ENCODE measurements at places on chromosomes 6 and 20.

DNA sequence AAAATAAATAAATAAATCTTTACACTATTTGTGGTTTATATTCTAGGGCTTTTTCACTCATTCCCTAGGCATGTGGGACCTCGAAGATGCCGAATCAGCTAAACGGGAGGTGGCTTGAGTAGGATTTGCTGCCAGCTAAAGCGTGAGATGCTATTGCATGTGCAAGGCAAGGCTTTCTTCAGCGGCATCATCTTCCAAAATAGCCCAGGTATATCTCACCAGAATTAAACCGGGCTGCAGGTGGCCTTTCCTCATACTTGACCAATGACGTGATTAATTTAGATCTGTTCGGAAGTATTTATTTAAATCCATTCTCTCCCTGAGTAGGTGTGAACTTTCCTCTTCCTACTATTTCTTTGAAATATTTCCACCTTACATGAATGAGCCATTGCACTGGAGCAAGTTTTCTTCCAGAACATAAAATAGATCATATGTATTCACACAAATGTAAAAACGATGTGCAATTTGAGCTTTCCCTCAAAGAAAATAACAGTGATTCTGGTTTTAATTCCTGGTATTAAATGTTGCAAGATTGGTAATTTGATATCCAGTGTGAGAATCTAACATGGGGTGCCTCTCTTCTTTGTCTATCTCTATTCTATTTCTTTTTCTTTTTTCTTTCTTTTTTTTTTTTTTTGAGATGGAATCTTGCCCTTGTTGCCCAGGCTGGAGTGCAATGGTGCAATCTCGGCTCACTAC, 24.3 kb upstream of the ZNF217 start:
- no peak for DNase-seq

- no peak for DNase-seq
Measured at GRCh38 chr6:42520786-42521607, 42.8 kb upstream of the UBR2 start.

- DNase-seq = no peak
Measured at GRCh38 chr6:130520801-130521200, 155.0 kb downstream of the TMEM200A start.

GRCh38 chr20:41173791-41174341, 36.5 kb downstream of the PLCG1 start:
- no peak for DNase-seq

DNA sequence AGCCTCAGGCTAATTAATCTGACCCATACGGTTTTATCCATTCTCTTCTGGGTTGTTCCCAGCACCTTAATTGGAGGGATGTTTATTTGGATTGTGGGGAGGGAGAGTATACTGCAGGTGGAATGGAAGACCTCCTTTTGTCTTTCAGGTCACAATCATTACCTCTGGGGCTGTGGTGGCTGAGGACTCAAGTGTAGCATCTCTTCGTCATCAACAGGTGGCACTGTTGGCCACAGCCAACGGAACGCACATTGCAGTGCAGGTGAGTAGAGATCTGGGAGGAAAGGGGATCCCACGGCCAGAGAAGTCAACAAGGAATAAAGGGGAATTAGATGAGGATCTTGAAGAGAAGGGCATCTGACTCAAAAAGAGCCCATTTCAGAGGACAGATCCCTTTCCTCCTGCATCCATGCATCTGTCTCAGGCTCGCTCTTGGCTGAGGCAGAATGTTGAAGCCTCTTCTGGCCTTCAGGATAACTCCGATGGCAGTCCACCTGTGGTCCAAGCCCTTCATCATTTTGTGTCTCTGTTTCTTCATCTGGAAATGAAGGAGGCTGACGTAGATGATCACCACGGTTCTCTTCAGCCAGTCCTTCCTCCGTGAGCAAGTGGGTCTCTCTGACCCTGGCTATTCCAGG, 3.2 kb upstream of the DEF6 start:
- no peak for DNase-seq

- no peak for DNase-seq
Measured at GRCh38 chr6:52227495-52227894, 16.8 kb downstream of the IL17F start.

GRCh38 chr6:112184951-112185350, 69.4 kb downstream of the LAMA4 start:
- no peak for DNase-seq

DNA sequence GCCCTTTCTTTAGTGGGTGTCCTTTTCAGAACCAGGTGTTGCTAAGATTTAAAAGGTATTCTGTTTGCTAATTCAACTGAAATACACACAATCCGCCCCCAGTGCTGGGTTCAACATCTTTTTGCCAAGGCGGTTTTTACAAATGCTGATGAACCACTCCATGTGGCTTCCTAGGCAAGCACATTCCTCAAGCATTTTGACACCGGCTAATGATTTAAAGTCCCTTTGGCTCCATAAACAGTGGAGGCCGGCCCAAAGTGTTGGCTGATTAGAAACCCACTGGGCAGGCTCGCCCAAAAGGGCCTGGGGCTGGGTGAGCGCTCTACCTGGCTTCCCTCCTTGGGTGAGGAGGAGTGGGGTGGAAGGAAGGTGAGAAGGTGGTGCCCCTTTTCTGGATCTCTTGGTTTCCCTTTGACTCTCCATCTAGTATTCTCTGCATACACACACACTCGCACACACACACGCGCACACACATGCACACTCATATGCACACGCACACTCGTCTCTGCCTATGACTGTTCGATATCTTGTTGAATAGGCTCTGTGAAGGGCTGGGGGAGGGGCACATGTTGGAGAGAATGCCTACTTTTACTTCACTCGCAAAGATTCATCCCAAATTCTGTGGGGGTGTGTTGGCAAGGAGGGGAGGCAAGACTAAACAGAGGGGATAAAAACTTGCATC, 66.7 kb upstream of the ARMC2 start:
- no peak for DNase-seq

GRCh38 chr6:37171201-37171969, 1.4 kb downstream of the PIM1 start:
- DNase-seq = no peak

GRCh38 chr6:53828966-53829697, 34.3 kb downstream of the LRRC1 start:
- no peak for DNase-seq

All from DMS 273 treated with DMSO at 0.1 percent for 48 hours (cell line).